ENCODE measurements at places on chromosomes 5 and 9.
A peak's percentile ranks its signal among the peaks of the same experiment; 100 is the strongest.

- DNase-seq: no peak
These were observed 598 bp downstream of the RGP1 start for GRCh38 chr9:35749515-35750255.

- DNase-seq: no peak
These were observed 209.5 kb upstream of the SNX2 start for GRCh38 chr5:122565331-122565730.

- no peak for DNase-seq
These were observed 23.2 kb downstream of the MAP3K1 start for GRCh38 chr5:56838409-56839039.

DNA sequence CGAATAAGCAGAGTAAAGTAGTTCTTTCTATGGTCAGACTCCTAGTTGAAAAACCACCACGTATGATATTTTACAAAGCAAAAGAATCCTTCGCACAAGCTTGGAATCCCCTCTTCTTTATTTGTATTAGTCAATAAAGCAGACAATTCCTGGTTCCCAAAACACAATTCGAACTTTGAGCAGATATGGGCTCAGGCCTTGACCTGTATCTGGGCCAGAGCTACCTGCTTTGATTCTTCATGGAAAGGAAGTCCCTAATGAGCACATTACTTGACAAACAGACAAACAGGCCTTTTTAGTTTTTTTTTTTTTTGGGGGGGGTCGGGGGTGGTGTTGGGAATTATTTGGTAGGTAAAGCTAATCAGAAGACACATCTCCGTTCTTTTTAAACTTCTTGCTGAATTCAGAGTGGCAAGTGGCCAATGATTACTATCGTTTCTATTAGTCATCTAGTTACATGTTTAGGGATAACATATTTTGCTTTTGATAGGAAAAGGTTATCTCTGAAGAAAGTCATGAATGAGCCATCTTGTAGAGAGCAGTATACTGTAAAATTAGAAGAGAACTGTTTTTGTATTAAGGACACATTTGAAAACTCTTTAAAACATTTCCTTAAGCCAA, 116.6 kb upstream of the HMHB1 start:
- no peak for DNase-seq

DNA sequence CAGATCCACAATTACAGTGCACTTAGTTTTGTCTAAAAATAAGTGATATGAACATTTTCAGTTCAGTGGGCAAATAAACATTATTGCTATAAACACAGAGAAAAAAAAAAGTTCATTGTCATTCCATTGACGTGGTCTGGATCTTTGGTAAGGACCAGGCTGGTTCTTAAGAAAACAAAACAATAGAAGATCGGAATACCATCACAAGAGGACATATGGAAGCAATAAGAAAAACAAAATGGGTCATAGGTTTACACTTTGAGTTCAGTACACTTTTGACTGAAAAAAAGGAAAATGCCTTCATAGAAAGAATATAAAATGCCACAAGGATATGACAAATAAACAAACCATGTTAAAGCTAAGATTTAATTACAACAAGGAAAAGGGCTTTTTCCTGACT, 289.5 kb upstream of the TYRP1 start:
- no peak for DNase-seq

DNA sequence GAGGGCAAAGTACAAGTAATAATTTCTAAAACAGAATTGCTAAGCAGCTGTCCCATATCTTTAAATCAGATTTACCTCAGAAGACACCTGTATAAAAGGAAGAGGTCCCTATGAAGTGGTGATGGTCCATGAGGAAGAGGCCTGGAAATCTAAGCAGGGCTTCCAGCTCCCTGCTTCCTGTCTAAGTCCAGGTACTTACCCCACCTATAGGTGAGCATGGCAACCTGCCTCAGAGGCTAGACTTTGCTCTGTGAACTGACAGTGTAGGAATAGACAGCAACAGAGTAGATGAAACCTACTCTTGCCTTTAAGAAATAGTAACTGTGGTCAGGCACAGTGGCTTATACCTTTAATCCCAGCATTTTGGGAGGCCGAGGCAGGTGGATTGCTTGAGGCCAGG, 55.8 kb upstream of the ARRDC3 start:
- DNase-seq: no peak

DNA sequence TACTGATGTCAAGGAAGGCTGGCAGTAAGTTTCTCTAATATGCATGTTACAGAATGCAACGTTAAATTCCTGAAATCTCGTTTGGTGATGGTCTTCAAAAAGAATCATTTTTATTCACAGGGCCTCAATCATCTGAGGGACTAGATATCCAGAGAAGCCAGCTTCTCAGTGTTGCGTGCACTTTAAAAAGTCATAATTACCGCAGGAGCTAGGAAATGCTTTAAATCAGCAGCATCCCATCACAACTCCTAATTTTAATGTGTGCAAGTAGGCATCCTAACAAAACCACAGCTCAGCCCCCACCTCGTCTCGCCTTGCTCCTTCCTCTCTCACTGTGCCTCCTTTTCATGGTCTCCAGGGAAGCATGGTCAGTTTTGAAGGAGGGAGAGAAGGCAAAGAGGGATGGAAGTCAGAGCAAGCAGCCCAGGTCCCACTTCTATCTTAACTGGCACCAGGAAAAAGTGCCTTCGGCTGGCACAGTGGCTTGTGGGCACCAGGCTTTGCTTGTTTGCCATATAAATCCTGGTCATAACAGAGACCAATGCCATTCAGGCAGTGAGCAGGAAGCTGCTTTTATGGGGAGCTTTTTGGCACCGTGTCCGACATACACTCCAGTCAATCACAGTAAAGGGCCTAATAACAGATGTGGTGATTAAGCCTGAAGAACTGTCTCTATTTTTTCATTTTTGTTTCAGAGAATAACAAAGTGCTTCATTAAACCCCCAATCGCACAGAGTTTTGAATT, 21.4 kb downstream of the MEGF10 start:
- no peak for DNase-seq

GRCh38 chr9:91736898-91737601, 213.0 kb downstream of the ROR2 start:
- peak; percentile 72 for DNase-seq

GRCh38 chr5:166772770-166773169, 1518.7 kb upstream of the WWC1 start:
- no peak for DNase-seq

GRCh38 chr5:147439254-147439653, 70.6 kb downstream of the DPYSL3 start:
- DNase-seq: no peak

GRCh38 chr5:135194573-135195269, 160.7 kb upstream of the PITX1 start:
- DNase-seq: no peak

DNA sequence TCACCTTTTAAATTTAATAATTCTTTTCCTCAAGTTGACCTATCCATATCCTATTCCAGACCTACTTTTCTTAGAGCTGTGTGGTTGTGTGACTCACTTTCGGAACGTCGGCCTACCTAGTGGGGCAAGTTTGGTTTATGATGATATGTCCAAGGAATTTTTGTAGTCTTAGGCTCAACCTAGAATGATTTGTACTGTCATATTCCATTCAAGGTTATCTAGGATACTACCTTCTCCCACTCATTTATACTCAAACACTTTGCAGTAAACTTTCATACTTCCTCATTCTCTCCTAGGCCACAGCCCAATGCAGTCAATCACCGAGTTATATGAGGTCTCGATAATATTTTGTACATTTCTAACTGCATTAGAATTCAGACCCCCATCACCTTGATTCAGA, 61.9 kb downstream of the PIK3R1 start:
- no peak for DNase-seq

DNA sequence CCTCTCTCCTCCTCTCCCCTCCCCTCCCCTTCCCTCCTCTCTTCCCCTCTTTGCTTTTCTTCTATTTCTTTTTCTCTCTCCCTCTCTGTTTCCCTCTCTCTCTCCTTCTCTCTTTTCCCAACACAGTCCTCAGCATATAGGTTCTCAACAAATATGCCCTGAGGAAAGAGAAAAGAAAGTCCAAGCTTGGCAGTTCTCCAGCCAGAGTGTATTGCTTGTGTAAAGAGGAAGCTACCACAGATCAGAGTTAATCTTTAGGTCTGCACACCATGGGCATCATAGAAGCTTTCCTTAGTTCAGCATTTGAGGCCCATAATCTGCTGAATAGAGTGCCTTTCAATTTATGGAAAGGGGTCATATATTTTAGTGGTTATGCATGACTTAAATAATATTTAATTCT, 382.8 kb upstream of the WWC1 start:
- DNase-seq: no peak

- no peak for DNase-seq
These were observed 284.9 kb downstream of the TMEM38B start for GRCh38 chr9:105979290-105979689.

DNA sequence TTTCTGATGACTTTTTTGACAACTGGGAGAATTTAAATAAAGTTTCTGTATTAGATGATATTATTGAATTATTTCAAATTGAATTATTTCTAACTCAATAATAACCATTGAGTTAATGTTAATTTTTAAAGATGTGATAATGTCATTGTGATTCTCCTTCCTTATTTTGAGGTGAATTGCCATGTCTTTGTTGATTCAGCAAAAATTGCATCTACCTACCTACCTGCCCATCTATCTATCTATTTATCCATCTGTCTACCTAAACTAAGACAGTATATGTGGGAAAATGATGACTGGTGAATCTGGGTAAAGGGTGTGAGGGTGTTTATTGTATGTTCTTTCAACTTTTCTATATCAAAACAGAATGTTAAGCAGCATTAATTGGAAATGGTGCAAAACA, 75.0 kb downstream of the G3BP1 start:
- DNase-seq: no peak

DNA sequence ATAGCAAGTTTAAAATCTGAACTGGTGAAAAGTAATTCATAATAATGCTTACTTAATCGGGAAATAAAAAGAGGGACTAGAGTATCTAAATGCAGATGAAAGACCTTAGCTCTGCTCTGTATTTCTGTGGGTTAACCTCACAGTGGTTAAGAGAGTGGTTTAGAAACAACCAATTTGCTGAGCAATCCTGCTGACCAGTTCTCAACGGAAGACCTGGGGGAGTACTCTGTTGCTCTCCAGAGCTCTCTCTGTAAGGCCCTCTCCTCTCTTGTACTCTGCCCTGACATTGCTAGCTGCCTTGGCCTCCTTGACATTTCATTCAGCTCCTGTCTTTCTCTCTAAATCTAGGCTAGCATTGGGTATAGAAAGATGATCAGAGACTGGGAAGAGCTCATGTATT, 1186.6 kb upstream of the SEMA6A start:
- DNase-seq: no peak

DNA sequence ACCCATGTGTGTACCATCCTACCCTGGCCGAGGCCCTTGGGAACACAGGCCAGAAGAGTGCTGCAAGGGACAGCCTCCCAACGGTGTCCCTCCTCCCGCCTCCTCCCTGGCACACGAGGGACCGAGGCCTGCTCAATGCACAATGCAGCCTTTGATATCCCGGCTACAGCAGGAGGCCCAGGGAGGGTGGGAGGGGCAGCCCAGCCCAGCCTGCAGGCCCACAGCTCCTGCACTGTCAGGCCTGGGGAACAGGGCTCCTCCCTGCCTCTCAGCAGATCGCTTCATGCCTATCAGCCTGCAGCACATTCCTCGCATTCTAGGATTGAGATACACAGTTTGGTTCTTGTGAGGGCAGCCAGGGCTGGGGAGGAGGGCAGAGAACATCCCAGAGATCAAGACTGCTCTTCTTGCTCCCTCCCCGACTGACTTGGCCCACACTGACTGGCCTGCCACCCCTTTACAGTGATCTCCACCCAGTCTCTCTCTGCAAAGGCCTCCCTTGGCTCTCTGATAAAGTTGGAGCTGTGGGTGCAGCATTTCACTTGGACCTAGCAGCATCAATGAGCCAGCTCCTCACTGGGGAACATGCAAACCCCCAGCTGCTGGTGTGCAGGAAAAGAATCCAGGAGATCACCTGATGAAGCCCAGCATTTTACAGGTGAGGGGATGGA, at the start of gene SH3TC2:
SH3TC2 (minus strand) TSS at position 46 of the 671 bp plus-strand sequence; CDS start at position 6, 40 bp downstream.
- peak; percentile 83 for DNase-seq

Measured in lower leg skin (tissue), 4 donors.